ENCODE measurements at places on chromosomes 2 and 18.

GRCh38 chr2:18788592-18788991 is 199.2 kb upstream of the NT5C1B start:
- no peak for DNase-seq

- no peak for DNase-seq
These were observed 173.0 kb downstream of the BABAM2 start for GRCh38 chr2:28063492-28063962.

DNA sequence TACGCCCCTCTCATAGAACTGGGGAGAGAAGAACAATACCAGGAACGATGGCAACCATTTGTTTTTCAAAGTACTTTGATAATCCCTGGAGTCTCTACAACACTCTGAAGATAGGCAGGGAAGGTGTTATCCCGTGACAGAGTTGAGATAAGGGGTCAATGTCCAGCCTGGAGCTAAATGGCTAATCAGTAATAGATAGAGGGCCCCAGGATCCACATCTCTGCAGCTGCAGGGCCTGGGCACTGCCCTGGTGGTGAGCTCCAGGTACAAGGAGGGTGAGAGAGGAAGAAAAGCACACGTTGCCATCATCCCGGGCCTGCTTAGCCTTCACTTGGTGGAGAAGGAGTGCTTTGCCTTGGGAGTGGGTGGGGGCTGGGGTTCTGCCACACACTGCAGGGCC is 260.6 kb downstream of the PRKCE start:
- no peak for DNase-seq

DNA sequence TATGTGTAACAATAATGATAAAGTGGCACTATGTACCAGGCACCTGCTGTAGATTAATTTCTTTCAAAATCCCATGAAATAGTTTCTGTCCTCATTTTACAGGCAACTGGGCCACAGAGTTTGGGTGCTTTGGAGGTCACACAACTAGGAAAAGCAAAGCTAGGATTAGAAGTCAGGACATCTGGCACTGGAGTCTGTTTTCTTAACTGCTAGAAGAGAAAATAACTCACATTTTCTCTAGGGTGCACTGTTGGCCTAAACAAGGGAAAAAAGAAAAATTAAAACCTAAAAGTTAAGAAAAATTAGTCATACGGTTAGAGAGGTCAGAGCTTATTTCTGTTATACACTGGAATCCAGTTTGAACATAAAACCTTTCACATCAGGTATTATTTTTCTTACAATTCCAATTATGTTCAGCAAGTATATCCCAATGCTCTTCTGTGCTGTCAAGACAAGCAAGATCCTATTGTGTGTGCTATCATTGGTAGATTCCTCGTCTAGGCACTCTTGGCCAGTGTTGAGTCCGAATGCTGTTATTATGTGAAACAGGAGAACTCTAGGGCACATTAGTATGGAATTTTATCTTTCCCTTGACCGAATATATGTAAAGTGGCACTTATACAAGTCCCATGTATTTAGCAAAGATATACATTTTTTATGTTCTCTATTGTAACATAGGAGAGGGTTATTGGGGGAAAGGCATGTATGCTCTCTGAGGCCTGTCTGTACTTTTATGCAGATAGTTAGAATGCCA is 1.5 kb upstream of the OSGEPL1 start:
- DNase-seq: peak; percentile 17

- DNase-seq: no peak
These were observed 255.0 kb downstream of the CAMKMT start for GRCh38 chr2:44616667-44617155.
